ENCODE measurements at places on chromosomes 1 and 21. TPM values are rescaled to one million over a fixed set of nuclear protein-coding genes. Genes with fewer than 3 reads are reported as not detected.

Gene TTLL10
- 0.41 TPM for total RNA-seq

- no peak for DNase-seq
These were observed 77.9 kb downstream of the PSMG1 start for GRCh38 chr21:39105341-39105765.

- DNase-seq, result no peak
These were observed 169.2 kb upstream of the HP1BP3 start for GRCh38 chr1:20956272-20956671.

DNA sequence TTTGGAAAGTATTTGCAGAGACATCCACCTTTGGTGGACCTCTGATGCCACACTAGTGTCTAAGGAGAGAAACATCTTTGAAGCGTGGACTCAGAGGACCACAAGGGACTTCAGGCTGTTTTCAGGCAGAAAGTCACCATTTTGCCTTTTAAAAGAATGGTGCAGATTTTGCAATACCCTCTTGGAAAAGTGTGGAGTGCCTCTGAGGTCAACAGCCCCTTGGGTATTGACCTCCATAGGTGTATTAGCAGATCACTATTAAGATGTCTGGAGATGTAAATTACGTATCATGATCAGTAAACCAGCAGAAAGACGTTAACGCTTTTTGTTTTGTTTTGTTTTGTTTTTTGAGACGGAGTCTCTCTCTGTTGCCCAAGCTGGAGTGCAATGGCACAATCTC lies 87.0 kb downstream of the INTS7 start:
- no peak for DNase-seq

- DNase-seq, result peak; percentile 71
These were observed 29.0 kb downstream of the TRIM62 start for GRCh38 chr1:33152685-33153432.

- no peak for DNase-seq
These were observed 136.6 kb downstream of the OMA1 start for GRCh38 chr1:58409890-58410289.

Data from tongue (tissue), 3 donors.